ENCODE measurements at places on chromosomes 4 and X.
A peak's percentile ranks its signal among the peaks of the same experiment; 100 is the strongest.

GRCh38 chrX:82973646-82974045 is 534.4 kb upstream of the POU3F4 start:
- DNase-seq, result no peak

- DNase-seq, result no peak
Observed at GRCh38 chrX:39226251-39226650, 425.0 kb downstream of the MID1IP1 start.

GRCh38 chrX:117407449-117408150 is 709.0 kb downstream of the KLHL13 start:
- DNase-seq, result no peak

DNA sequence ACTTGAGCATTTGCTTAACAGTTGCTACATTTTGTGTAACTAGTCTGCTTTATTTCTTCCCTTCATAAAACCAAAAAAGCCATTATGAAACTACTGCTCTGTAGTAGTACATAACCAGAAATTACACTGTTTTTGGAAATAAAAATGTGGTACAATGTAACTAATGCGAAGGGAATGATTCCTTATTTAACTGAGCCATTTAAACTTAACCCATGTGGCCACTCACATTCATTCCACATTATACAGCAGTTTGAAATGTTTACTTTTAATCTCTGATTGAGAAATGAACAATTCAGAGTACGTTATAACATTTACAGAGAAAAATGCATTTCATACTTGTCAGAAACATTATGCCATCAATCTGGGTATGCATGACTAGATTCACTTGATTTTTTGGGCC is 94.2 kb downstream of the NYX start:
- DNase-seq, result no peak

DNA sequence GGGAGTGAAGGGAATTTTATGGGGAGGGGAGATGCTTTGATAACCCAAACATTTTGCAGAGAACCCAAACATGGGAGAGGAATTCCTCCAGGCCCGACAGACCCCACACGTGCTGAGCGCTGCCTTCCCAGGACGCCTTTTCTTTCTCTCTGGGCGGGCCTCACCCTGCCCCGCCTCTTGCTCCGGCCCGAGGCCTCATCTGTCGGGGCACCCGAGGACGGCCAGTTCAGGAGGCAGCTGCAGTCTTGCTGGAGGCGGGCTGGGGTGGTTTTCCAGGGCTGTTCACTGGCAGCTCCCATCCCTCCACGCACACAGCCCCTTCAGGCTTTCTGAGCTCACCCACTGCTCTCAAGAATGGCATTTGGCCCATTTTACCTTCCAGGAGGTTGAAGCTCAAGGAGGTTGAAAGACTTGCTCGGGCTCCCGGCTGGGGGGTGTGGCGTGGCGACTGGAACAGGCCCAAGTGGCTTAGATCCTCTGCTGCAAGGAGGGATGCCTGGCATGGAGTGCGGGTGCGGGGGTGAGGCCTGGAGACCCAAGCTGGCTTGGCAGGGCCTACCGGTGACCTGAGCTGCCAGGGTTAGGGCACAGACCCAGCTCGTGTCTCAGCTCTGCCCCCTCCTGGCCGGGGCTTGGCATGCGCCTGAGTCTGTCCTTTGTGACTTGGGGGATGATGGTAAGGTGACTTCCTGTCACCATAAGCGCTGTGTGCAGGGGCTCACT is 99.2 kb downstream of the PSAPL1 start:
- no peak for DNase-seq

DNA sequence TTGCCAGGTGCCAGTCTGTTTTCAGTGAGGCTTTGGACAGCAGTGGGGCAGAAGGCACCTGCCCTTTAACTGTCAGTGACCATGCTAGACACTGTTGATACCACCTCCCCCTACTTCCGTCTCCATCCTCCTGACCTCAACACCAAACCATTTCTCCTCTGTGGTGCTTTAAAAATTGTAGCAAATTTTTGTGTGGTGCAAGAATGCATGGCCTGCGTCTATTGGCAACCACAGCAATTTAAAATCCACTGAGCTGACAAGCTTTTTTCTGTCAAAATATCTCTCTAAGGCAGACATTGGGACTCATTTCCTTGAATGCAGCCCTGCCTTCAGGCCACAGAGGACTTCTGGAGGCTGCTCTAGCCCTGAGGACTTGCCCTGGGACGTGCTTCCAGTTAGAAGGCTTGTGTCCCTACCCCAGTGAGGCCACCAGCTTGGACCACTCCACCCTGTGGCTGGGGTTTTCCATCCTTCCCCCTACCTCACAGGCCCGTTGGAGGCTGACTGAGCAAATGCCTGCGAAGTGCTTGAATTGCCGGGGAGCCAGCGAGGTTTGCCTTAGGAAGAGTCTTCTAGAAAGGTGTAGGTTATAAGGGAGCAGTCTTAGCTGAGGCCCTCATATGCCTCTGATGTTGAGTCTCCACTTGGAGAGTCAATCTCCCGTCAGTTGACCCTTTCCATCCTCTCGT is 6.9 kb downstream of the PRRG3 start:
- DNase-seq, result no peak

GRCh38 chrX:53286171-53286570 is 4.8 kb upstream of the IQSEC2 start:
- DNase-seq, result no peak

- no peak for DNase-seq
Observed at GRCh38 chr4:22874334-22874912, 181.7 kb downstream of the GBA3 start.

GRCh38 chr4:42080306-42080705 is 72.1 kb downstream of the BEND4 start:
- DNase-seq, result no peak

DNA sequence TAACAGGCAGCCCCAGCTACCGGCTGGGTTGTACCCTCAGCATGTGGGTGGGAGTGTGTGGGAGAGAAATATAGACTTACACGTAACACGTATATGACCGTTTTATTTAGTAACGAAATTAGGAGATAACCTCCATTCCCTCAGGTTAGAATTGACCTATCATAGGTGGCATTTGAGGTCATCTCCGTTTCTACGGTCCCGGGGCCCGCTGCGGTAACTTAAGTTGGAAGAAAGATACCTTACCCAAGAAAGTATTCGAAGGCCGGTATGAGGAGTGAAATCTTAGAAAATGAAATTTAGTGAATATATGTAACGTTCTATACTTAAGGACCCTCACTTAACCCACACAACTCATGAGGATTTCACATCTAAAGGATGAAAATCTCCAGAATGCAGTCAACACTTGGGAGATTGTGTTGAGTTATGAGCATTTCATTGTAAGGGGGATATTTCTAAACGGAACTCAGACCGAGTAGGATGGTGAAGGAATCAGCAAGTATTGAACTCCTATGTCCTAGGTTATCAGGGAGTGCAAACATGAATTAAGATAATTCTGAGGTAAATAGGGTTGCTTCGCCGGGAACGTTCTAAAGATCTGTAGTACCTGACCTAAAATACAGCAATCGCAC is 891 bp downstream of the CISD2 start:
- DNase-seq, result no peak

GRCh38 chr4:56857601-56858309 is 36.3 kb upstream of the SPINK2 start:
- DNase-seq, result no peak

GRCh38 chr4:16607241-16608066 is 291.0 kb downstream of the LDB2 start:
- DNase-seq, result no peak

- no peak for DNase-seq
Observed at GRCh38 chr4:14783011-14783877, 219.0 kb upstream of the CPEB2 start.

DNA sequence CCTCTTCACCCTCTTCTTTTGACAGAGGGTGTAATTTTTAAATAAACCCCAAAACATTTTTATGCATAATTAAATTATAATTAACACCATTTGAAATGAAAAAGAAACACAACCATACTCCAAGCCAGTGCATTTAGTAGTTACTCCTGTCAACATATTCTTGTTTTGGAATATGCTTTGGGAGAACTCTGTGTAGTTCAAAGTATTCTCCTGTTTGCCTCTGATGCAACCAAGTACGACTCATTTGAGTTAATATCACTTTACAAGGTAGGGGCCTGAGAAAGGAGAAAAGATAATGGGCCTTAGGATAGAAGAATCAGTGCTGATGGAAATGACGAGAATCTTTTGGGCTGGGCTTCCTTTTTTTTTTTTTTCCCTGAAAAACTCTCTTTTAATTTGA is 2.7 kb downstream of the PTPN13 start:
- DNase-seq, result no peak

- DNase-seq, result no peak
Observed at GRCh38 chrX:15813416-15813815, 23.1 kb downstream of the ZRSR2 start.

DNA sequence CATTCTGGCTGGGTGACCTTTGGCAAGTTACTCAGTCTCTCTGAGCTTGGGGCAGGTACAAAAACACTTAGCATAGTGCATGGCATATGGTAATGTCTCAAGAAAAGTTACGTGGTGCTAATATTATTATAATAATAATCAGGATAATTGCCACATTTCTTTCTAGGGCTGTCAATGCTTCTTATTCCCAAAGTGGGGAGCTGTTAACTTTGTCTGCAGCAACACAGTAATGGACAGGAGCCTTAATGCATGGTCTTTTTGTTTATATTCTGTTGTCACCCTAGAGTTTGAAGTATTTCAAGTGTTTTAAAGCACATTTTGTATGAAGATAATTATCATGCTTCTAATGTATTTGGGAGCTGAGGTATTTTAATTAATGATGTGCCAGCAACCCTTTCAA is 121.8 kb downstream of the FHIP1A start:
- DNase-seq, result no peak

- DNase-seq, result no peak
Observed at GRCh38 chrX:7110821-7111276, 36.7 kb upstream of the STS start.

DNA sequence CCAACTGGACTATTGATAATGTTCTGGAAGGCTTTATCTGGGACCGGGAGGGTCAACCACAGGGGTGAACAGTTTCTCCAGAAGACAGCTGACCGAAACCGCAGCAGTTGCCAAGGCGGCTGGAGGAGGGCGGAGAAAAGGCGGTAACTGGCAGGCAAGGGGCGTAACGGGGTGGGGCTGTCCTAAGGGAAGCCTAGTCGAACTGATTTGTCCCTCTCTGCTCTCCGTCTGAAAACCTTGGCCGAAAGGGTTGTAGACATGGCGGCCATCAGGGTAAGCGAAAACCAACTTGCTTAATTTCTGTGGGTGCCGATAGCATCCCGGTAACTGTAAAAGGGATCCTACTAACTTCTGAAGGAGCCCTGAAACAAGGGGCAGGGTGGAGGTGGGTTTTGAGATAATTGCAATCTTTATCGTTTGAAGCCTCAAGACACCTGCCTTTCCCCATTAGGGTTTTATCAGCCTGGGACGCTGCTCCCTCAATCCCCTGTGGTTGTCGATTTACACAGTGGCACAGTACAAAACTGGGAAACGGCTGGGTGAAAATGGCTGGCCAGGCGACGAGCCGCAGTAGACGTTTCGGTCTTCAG is at the start of gene APOOL:
APOOL (plus strand) TSS at position 223 of the 590 bp plus-strand sequence; CDS start at position 259, 36 bp downstream.
- peak; percentile 43 for DNase-seq

DNA sequence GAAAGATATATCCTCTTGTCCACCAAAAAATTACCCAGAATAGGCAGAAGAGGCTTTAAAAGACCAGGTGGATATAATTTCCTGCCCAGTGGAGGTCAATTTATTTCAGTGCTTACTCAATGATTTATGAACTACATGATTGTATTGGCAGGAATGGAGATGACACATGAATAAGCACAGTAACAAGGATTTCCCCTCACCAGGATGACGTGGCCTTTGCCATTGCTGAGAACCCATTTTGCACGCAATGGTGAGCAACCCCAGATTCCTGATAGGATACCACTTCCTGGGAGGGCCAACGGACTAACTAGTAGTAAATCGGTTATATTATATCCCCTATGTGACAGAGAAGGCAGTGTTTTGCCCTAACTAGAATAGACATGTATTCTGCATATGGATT is 11.6 kb upstream of the TTC29 start:
- no peak for DNase-seq

- DNase-seq, result no peak
Observed at GRCh38 chr4:8818063-8818881, 53.4 kb downstream of the HMX1 start.

DNA sequence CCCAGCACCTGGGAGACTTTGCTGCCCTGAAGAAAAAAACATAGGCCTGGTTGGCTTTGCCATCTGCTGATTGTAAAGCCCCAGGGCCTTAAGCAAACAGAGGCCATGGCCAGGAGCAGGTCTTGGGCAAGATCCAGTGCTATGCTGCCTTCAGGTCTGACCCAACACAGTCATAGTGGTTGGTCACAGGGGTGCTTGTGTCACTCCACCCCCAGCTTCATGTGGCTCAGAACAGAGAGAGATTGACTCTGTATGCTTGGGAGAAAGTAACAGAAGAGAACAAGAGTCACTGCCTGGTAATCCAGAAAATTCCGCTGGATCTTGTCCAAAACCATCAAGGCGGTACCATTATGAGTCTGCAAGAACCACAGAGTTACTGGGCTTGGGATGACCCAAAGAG is 24.4 kb upstream of the SMARCA5 start:
- DNase-seq, result no peak

GRCh38 chrX:6885909-6886308 is 261.6 kb upstream of the STS start:
- no peak for DNase-seq

DNA sequence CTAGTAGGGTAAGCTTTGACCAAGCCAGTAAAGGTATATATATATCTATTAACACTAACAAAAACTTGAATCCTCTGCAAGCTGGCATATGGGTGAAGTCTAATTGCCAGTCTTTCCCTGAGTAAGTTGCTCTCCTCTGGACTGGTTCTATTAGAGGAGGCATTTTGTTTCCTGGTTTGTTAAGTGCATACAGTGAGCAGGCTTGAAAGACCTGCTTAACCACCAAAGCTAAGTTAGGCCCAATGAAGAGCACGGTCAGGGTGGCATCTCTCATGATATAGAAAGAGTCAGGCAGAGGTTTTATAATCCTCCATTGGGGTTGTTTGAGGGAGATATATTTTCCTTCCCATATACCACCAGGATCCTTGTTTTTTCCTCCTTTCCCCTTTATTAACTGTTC is 9.6 kb upstream of the AREG start:
- DNase-seq, result no peak

- DNase-seq, result no peak
Observed at GRCh38 chrX:39249999-39250398, 448.7 kb downstream of the MID1IP1 start.

- DNase-seq, result no peak
Observed at GRCh38 chrX:12162420-12162819, 24.1 kb downstream of the FRMPD4 start.

DNA sequence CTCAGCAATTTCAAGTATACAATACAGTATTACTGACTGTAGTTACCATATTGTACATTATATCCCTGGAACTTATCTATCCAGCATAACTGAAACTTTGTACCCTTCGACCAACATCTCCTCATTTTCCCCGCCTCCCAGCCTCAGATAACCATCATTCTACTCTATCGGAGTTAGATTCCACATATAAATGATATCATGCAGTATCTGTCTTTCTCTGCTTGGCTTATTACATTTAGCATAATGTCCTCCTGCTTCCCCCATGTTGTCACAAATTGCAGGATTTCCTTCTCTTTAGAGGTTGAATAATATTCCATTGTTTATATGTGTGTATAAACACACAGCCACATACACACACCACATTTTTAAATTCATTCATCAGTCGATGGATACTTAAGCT is 218.1 kb downstream of the MAML3 start:
- DNase-seq, result no peak

GRCh38 chrX:10350981-10351380 is 194.2 kb downstream of the CLCN4 start:
- DNase-seq, result no peak

- DNase-seq, result no peak
Observed at GRCh38 chr4:104444685-104445084, 50.0 kb downstream of the CXXC4 start.

GRCh38 chrX:101415180-101416145 is 7.4 kb downstream of the HNRNPH2 start:
- no peak for DNase-seq

- no peak for DNase-seq
Observed at GRCh38 chr4:2285613-2286381, 23.9 kb upstream of the MXD4 start.
